ENCODE measurements at places on chromosomes 6 and 20. TPM values are rescaled to one million over a fixed set of nuclear protein-coding genes. Genes with fewer than 3 reads are reported as not detected.

Gene RPS6KA2
- 2.1 TPM for total RNA-seq

Gene TREML4
- not detected for total RNA-seq

Gene SRF
- total RNA-seq = 17.6 TPM

Gene CABLES2
- total RNA-seq = 2.9 TPM

Gene GTPBP2
- total RNA-seq = 95.2 TPM

Gene BPIFB1
- total RNA-seq = not detected

Gene WFDC5
- total RNA-seq = not detected

Gene ECI2
- total RNA-seq = 103 TPM

Gene ARHGAP40
- total RNA-seq = not detected

Gene SNAP25
- not detected for total RNA-seq

Gene APOBEC2
- total RNA-seq = not detected

Gene SAPCD1
- 1.1 TPM for total RNA-seq

Gene MAP7
- total RNA-seq = 32.5 TPM

Gene PACSIN1
- not detected for total RNA-seq

Gene ECT2L
- not detected for total RNA-seq

Measured in SK-MEL-5 (cell line).